ENCODE measurements at places on chromosomes 6 and 20.

DNA sequence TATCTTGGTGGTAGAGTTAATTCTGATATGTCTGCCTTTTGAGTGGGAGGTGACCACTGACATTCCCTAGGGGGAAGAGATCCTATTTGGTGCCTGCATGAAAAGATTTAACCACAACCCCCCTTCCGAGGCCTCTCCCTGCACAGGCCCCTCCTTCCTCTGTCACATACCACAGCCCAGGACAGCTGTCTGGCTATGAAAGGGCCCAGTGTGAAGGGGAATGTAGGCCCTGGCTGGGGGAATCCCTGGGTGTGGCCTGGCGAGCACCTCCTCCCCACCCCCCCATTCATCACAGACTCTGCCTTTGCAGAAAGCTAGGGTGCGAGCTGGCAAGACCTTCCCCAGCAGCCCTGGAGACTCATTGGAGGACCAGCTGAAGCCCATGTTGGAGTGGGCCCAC is 27.4 kb upstream of the MAPRE1 start:
- H3K27me3 ChIP-seq = no peaks in the 10 kb centered on the region
- no peaks in the 10 kb centered on the region for H3K36me3 ChIP-seq
- no peaks in the 10 kb centered on the region for H3K4me1 ChIP-seq
- no peak overlapping the region for H3K27ac ChIP-seq
- H3K4me3 ChIP-seq = no peak overlapping the region

- H3K27ac ChIP-seq = no peak overlapping the region
- peaks cover 68% of the 10 kb centered on the region for H3K27me3 ChIP-seq
- no peaks in the 10 kb centered on the region for H3K4me1 ChIP-seq
- H3K4me3 ChIP-seq = no peak overlapping the region
- no peak for DNase-seq
- H3K36me3 ChIP-seq = no peaks in the 10 kb centered on the region
Measured at GRCh38 chr6:30450548-30450908, 38.8 kb upstream of the HLA-E start.

DNA sequence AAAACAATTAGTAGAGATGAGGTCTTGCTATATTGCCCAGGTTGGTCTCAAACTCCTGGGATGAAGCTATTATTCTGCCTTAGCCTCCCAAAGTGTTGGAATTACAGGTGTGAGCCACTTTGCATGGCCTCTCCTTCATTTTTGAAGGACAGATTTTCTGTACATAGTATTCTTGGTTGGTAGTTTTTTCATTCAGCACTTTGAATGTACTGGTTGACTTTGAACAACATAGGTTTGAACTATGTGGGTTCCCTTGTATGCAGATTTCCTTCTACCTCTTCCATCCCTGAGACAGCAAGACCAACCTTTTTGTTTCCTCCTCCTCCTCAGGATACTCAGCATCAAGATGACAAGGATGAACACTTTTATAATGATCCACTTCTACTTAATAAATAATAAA is 436.4 kb downstream of the QKI start:
- H3K27ac ChIP-seq = no peak overlapping the region
- no peaks in the 10 kb centered on the region for H3K4me1 ChIP-seq
- H3K36me3 ChIP-seq = no peaks in the 10 kb centered on the region
- H3K4me3 ChIP-seq = no peak overlapping the region
- no peaks in the 10 kb centered on the region for H3K27me3 ChIP-seq

- H3K27ac ChIP-seq = no peak overlapping the region
- no peak overlapping the region for H3K4me3 ChIP-seq
- DNase-seq = no peak
- no peaks in the 10 kb centered on the region for H3K36me3 ChIP-seq
- H3K4me1 ChIP-seq = no peaks in the 10 kb centered on the region
Measured at GRCh38 chr20:49431329-49431728, 51.1 kb downstream of the KCNB1 start.

DNA sequence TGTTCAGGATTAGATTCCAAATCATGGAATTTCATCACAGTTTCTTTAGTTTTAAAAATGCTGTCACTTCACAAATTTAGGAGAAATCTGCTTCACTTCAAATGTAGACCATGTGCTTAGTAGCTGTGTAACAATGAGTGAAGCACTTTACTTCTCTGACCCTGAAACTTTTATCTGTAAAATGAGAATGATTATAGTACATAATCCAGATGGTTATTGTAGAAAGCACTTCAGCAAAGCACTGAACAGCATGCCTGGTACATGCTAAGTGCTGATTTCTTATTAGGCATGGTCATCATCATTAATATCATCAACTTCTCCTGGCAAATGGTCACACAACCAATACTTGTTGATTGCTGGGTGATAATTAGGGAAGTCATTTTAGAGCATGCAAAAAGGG is 705.0 kb downstream of the EPHA7 start:
- no peaks in the 10 kb centered on the region for H3K27me3 ChIP-seq
- H3K4me1 ChIP-seq = no peaks in the 10 kb centered on the region
- no peak overlapping the region for H3K27ac ChIP-seq
- no peak for DNase-seq

GRCh38 chr20:17059465-17059864 is 167.4 kb upstream of the PCSK2 start:
- no peaks in the 10 kb centered on the region for H3K36me3 ChIP-seq
- H3K4me3 ChIP-seq = no peak overlapping the region
- DNase-seq = no peak
- H3K4me1 ChIP-seq = no peaks in the 10 kb centered on the region

All from breast epithelium (tissue), 4 donors.